ENCODE measurements at places on chromosomes 5 and 9. TPM values are rescaled to one million over a fixed set of nuclear protein-coding genes. Genes with fewer than 3 reads are reported as not detected.

- no peak for DNase-seq
Measured at GRCh38 chr9:7415836-7416235, 383.7 kb downstream of the DMAC1 start.

DNA sequence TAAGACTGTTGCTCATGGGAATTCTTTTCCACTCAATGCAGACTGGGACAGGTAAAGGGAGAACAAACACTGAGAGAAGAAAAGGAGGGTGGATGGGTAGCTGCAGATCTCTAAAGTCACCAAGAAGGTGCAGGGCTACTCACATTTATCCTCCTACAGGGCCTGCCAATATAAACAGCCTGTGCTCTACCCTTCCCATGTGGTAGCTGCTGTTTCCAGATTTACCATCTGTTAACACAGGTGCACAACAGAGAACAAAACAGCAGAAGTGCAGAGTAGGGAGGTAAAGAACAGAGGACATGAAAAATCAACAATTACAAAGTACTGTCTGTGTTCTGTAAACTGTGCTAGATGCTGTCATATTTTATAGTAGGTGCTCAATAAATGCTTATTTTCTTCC is 26.0 kb downstream of the JAKMIP2 start:
- DNase-seq, result no peak

GRCh38 chr5:81172710-81173109 is 60.4 kb upstream of the CKMT2 start:
- no peak for DNase-seq

DNA sequence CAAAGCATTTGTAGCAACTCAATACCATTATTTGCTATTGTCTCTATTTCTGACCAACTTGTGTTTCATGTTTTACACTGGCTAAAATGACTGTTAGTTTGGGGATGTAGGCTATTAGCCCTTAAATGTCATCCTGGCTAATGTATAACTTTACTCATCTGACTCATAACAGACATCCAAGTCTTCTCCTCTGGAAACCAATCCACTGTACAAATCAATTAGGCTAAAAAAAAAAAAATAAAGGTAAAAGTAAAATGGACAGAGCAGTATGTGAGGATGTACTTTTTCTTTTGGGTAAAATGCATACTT is 20.6 kb downstream of the MEGF9 start:
- no peak for DNase-seq

- no peak for DNase-seq
Measured at GRCh38 chr9:26856413-26857032, 36.1 kb downstream of the CAAP1 start.

DNA sequence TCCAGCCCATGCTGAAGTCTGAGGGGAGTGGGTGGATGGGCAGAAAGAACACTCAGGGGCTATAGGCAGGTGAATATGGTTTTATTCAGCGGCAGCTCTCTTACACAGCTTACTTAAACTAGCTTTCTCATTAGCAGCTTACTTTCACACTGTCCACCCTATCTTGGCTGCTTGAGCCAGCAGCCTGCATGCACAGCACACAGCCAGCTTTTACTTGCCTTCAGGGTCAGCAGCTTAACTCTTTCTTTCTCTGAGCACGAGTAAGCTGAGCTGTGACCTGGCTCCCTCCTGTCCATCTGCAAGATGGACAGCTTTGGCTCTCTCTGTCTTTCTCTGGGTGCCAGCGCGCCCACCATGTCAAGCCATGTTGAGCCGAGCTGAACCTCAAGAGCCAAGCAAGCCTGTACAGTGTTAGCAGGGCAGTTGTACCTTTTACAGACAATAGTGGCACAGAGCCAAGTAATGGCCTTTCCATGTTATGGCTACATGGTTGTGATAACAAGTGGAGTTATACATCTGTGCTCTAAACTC is 1054.9 kb downstream of the PTPRD start:
- DNase-seq, result no peak

DNA sequence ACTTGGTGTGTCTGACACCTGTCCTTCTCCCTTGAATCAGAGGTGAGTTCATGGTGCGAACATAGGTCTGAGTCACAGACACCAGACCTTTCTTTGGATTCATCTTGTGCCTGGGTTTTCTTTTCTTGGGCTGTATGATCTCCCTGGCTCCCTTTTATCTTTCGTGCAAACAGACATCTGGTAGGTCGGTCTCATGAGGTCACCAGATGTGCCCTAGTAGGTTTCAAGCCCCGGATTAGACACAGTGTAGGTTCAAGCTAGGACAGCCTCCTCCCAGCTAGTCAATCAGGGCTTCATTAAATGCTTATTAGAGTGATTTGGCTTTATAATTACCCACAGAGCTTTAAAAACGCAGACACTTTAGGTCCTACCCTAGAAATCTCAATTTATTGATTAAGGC is 106.0 kb upstream of the MYO10 start:
- no peak for DNase-seq

- no peak for DNase-seq
Measured at GRCh38 chr5:172399336-172399735, 55.0 kb downstream of the SH3PXD2B start.

PTGDS gene
- total RNA-seq, result 36.9 TPM

INSL4 gene
- total RNA-seq, result not detected
